ENCODE measurements at places on chromosomes 11 and 22.

DNA sequence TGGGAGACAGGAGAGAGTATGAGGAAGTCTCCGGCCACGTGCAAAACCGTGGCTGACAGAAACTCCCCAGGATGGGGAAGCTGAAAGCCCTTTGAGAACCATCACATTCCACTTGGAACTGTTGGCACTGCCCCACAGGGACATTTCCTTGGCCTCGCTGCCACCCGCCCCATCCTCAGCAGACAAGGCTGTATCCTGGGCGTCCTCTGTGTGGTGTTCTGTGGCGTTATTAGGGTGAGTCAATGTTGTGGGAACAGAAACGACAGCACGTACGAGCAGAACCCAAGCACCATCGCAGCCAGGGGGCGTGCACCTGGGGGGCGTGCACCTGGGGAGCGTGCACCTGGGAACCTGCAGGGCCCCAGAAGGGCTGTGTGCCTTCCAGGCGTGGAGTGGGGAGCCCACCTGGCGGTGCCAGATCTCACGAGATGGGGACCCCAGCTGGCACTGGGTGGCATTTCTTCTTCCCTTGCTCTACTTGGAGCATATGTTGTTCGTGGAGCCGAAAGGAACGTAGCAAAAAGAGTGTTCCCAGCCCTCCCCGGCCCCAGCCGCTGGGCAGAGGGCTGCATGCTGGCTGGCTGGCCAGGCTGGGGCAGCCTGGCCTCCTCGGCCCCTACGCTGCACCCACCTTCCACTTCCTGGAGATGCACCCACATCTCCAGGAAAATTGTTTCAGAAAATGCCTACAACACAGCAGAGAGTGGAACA lies 35.4 kb downstream of the NFAM1 start:
- peak; percentile 3 for DNase-seq

DNA sequence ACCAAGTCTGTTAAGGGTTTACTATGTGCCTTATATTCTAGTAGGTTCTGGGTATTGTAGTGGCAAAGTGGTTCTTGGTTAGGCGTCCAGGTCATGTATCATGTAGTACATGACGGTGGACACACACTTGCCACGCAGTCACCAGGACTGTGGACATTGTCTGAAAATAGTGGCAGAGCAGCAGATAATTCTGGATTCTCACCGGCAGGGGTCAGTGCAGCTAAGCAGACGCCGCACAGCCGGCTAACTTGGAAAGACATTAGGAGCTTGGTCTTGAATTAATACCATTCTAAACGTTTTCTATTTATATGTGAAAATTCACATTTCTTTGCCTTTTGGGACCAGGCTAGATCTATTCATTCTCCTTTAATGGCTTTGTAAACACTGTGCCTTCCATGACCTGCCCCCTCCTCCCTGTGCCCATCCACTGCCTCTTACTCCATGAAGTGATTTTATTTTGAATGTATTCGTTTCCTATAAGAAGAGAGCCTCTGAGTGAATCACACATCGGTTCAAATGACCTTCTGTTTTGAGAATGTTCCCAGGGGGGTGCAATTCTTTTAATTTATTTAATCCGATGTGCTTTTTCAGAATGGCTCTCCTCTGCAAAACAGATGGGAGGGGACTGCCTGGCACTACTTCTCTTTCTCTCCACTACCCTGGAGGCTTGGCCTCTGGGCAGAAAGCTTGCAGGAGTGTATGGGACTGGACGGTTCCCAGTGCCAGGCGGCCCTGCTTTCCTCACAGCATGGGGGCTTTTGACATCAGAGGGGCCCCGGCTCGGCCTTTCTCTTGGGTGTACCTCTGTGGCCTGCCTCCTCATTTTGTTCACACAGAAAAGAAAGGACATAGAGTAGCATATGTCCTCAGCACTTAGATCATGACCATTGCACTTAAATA lies 378.0 kb downstream of the NTM start:
- DNase-seq = no peak

DNA sequence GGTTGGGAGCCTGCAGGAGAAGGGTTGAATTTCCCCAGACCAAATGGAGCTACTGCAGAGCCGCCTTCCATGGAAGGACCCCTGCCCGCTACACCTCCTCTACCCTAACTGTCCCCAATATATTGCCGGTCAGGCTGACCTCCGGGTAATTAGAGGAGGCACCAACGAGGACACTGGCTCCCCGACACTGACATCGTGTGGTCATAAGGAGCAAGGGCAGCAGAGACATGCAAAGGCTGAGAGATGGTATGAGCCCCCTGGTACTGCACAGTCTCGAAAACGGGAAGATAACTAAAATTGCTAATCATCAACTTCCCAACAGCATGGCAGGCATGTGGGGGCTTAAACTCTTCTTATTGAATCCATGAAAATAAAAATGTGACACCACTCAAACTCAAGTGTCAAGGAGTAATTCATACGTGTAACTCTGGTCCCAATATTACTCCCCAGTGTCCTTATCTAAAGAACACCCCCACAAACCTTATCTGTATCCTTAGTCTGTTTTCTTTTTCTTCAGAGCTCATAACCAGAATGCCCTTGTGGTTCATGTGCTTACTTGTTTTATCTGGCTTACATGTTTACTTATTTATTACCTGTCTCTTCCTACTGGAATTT lies 4.4 kb downstream of the CAVIN3 start:
- DNase-seq = peak; percentile 41

DNA sequence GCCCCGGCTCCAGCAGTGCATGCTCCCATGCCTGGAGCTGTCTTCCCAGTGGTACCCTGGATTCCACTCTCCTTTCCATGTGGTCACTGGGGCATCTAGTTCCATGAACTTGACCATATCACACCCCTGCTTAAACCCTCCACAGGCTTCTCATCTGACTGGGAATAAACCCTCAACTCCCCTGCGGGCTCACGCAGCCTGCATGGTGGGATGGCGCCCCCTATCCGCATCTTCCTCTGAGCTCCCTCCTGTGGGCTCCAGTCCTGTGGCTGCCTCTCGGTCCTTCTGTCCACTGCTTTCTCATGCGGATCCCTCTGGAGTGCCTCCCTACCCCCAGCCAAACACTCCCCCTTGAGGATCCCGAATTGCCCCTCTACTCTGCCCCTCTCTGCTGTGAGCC lies 41.4 kb upstream of the TTLL12 start:
- DNase-seq = peak; percentile 10

DNA sequence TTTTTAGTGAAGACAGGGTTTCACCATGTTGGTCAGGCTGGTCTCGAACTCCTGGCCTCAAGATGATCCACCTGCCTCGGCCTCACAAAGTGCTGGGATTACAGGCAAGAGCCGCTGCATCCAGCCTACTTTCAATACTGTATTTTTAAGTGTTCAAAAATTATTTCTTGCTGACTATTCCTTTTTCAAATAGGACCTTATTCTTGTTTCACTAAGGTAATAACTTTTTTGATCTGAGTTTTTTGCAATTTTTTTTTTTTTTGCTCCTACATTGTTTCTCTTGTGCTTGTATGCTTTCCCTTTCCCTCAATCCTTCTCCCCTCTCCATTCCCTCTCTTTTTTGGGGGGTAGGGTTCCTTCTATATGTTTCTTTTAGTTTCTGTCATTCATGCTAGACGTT lies 73.1 kb downstream of the FAM168A start:
- no peak for DNase-seq

GRCh38 chr11:101321222-101321621 lies 191.6 kb upstream of the PGR start:
- no peak for DNase-seq

DNA sequence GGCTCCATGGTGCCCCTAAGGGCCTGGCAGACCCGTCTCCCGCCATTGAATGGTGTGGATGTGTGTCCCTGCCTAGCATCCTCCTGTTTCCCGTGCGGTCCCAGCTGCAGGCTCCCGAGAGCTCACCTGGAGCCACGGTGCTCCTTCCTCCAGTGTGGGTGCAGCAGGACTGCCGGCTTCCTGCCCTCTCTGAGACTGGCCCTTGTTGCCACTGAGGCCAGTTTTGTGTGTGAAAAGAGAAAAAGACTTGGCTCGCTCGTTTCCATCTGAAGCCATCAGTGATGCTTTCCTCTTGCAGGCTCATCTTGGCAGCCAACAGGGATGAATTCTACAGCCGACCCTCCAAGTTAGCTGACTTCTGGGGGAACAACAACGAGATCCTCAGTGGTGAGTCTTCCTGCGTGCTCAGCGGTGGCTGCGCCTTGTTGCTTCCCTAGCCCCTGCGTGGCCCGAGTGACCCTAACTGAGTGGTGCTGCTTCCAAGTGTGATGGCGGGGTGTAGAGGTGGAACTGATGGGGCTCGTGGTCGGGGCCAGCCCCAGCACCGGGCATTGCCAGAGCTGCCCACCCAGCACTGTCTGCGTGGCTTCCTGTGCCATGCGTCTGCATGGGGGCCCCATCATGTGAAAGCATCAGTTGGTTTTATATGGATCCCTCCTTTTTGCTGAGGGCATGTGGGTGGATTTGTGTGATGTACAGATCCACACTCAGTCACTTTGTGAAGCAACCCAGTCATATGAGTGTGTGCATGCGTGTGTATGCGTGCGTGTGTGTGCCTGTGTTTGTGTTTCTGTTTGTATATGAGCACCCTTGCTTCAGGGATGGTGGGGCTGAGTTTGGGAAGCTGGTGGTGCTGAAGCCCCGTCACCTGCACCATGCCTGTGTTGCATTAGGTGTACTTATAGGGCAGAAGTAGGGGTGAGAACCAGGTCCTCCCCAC lies 22.4 kb downstream of the TANGO2 start:
- no peak for DNase-seq

DNA sequence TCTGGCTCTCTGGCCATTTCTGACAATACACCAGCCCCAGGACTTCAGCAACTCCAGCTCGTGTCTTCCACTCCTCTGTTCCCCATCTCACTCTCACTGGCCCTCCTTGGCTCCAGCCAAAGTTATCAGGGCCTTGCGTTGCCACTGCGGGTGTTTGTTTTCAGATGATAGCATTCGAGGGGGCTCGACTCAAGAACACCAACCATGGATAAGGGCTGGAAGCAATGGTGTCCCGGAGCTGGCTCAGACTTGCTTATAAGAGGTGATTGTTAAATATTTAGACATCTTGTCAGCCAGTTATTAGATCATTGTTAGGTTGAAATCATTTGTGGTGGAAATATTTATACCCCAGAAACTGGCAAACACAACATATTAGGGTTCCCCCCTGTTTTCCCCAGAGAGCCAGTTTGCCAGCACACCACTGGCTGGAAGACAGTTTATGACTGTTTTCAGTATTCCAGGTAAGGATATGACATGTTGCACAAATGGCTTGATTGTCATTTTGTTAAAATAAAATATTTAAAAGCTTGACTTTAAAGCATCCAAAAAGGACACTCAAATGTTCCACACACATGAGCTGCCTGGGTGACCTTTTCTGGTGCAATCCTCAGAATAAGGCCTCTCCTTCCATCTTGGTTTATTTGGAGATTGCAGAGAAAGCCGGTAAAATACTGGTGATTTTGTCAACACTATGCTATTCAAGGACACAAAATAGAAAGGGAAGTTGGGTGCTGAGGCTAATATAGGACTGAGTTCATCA lies 98.3 kb downstream of the FBXO7 start:
- no peak for DNase-seq

DNA sequence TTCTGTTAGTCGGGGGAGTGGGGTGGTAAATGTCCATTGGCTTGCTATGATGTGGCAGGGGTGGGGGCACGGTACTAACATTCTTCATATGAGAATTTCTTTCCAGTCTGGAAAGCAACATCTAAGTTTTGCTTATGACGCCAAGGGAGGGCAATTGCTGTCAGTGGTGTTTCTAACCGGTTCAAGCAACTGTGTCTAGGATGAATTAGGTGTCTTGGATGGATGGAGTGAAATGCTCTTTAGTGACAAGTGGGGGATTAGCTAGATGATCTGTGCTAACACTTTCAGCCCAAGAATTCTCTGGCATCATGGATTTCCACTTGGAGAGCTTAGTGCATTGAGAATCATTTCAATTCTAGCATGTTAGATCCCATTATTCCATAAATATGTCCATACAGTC lies 262.6 kb upstream of the SORL1-AS1 start:
- no peak for DNase-seq

GRCh38 chr11:31487848-31488247 lies 21.6 kb downstream of the IMMP1L start:
- peak; percentile 44 for DNase-seq

DNA sequence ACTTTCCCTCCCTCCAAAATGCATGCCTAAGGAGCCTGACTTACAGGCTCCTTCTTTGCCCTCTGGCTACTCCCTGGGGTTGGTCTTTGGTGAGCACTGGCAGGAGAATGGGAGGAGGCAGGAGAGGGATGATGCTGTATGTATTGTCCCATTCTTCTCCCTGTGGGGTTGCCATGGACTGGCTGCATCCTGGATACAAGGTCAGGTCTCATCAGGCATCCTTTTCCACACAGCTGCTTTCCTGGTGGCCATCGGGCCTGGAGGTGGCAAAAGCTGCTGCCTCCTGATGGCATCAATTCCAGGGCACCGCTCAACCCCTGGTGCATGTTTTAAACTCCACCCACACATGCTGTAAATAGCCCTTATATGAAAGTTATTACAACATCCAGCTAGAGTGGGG lies 257.2 kb downstream of the ETS1 start:
- DNase-seq = no peak

- no peak for DNase-seq
Measured at GRCh38 chr22:20457506-20458240, 20.0 kb upstream of the SCARF2 start.

DNA sequence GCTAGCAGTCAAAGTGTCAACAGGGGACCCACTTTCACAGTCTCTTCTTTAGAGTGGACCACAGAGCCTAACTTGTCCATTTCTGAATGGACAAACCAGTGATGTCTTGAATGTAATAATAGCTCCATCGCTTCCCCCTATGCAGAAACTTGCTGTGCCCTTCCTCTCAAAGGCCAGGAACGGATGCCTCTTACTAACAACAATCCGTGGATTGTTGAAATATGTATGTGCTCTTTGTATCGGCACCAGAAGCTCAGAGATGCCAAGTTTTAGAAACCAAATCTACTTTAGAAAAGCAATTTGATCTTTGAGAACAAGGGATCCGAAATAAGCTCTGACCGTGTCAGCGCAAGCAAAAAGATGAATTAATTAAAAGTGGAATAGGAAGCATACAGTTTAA lies 259.5 kb upstream of the POU2AF2 start:
- DNase-seq = no peak

GRCh38 chr11:72343006-72343756 lies 91.2 kb downstream of the CLPB start:
- no peak for DNase-seq

- DNase-seq = no peak
Measured at GRCh38 chr22:50309601-50309991, 2.1 kb upstream of the PLXNB2 start.

GRCh38 chr11:120714438-120714837 lies 202.9 kb downstream of the GRIK4 start:
- no peak for DNase-seq
